ENCODE measurements at places on chromosomes 6 and 20. TPM values are rescaled to one million over a fixed set of nuclear protein-coding genes. Genes with fewer than 3 reads are reported as not detected.

The MICA gene
- total RNA-seq, result 12.0 TPM

The NR2E1 gene
- total RNA-seq, result not detected

DNA sequence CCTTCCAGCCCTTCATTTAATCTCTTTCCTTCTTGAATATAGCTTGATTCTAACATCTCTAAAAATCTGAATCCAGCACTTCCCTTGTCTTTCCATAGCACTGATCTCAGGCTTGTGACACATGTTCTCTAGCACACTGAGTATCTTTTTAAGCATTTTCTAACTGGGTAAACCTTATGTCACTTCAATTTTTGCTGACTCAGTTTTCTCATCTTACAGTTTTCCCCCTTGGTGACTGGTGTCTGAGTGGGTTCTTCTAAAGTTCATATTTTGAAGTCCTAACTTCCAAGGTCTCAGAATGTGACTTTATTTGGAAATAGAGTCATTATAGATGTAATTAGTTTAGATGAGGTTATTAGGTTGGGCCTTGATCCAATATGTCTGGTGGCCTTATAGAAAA, 153.9 kb downstream of the PAK5 start:
- no peak for DNase-seq
- no peak overlapping the region for H3K27ac ChIP-seq
- H3K4me1 ChIP-seq, result no peaks in the 10 kb centered on the region
- no peaks in the 10 kb centered on the region for H3K36me3 ChIP-seq
- no peak overlapping the region for H3K4me3 ChIP-seq

DNA sequence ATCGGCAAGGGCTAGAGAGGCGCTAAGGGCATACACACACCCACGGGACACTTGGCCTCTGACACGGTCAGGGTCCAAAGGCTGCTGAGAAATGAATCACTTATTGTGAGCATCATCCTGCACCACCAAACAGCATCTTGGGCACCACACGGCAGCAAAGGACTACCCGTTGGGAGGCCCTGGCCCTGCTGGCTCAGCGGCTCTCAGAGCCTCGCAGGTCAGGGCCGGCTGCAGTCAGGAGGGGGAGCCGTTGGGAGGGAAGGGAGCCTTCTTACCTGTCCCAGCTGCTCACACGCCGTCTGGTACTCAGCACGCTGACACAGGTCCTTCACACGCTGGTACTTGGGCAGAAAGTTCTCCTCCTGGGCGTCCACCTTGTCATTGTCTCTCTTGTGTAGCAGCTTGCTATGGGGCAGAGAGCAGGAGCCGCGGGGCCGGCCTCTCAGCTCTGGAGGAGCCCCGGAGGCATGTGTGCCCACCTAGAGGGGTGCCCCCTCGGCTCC, 109.0 kb downstream of the SULF2 start:
- no peak overlapping the region for H3K27ac ChIP-seq
- H3K27me3 ChIP-seq, result no peaks in the 10 kb centered on the region
- no peaks in the 10 kb centered on the region for H3K4me1 ChIP-seq
- no peak overlapping the region for H3K4me3 ChIP-seq

- H3K27me3 ChIP-seq, result peaks cover 5% of the 10 kb centered on the region
- no peaks in the 10 kb centered on the region for H3K36me3 ChIP-seq
- DNase-seq, result no peak
- H3K27ac ChIP-seq, result no peak overlapping the region
- H3K4me1 ChIP-seq, result no peaks in the 10 kb centered on the region
Observed at GRCh38 chr20:47951521-47951971, 166.3 kb upstream of the SULF2 start.

DNA sequence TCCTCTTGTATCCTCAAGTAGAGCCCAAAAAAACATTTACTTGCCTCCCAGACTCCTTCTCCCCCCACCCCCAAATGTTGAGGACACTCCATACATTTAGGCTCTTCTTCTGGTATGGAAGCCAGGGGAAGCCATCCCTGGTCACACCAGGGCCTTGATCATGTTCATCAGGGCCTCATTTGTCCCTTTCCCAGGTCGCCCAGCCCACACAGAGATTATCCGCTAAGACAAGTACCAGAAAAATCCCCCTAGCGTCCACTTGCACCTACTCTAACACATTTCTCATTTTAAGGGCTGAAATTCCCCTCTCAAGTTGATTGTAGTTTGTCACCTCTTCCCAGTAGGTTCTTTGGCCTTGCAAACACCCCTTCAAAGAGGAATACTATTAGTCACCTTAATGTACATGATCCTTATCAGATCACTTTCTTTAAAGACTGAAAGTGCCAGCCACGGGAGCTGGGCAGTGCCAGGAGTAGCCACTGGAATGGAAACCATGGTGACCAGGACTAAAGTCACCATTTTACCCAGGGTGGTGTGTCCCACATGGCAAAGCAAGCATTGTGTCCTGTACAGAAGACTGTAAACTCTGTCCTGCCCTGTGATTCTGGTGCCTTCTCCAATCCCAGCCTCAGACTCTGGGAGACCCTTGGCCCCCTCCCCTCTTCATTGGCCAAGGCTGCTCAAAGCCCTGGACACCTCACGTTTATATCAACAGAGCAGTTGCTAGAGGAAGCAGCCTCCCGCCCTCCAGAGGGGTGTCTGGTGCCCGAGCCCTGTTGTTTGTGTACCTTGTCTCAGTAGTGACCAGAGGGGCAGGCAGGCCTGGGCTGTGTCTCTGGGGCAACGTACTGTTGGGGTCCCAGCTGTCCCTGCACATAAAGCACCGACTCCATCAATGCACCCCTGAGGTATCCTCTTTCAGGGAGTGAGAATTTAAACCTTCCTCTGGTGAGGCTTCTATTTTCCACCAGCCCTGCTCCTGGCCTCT, 5.0 kb upstream of the APOBEC2 start:
- no peak for DNase-seq
- H3K27ac ChIP-seq, result no peak overlapping the region
- peaks cover 17% of the 10 kb centered on the region for H3K4me1 ChIP-seq
- no peaks in the 10 kb centered on the region for H3K27me3 ChIP-seq
